ENCODE measurements at places on chromosomes 5 and 9.

DNA sequence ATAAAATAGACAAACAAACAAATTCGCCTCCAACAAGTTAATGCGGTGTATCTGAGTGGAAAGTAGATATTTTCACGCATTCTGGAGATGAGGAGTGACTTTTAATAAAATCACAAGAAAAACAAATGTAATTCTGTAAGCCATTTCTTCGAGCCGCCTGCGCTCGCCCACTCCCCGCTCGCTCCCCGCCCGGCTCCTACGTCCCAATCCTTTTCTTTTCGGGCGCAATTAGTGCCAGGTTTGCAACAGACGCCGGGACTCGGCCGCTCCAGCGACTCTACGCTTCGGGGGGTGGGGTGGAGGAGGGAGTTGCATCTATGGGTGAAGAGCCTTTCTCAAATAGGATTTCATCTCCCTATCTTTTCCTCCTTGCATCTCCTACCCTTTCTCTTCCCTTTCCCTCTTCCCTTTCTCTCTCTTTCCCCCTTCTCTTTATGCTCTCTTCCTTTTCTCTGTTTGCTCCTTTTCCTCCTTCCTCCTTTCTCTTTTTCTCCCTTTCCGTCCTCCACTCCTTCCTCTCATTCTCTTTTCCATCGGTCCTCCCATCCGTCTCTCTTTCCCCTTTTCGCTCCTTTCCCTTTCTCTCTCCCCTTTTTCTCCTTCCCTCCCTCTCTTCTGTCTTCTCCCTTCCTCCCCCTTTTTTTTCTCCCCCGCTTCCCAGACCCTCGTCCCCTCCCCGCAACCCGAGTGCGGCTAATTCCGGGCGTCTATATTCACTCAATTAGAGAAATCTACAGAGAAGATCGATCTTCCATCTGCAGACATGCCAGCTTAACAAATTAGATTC is 6.1 kb upstream of the OTP start:
- DNase-seq: no peak

DNA sequence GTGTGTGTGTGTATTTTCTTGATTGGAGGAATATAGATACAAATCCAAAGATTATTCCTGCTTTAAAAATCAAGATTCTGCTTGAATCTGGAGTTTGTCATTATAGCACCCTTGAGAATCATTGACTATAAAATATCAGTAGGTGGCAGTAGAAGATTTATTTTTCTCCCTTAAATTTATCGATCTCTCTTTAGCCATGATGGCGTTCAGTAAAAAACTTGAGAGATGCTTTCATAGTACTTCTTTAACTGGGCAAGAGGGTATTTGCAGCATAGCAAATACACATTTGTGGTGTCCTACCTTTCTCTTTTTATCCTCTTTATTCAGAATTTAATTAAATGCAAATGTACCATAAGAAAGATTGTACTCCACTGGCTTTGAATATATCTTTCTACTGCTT is 307.7 kb downstream of the ADGRV1 start:
- peak; percentile 10 for DNase-seq

GRCh38 chr9:32456564-32456963 is 69.4 kb downstream of the RIGI start:
- no peak for DNase-seq

DNA sequence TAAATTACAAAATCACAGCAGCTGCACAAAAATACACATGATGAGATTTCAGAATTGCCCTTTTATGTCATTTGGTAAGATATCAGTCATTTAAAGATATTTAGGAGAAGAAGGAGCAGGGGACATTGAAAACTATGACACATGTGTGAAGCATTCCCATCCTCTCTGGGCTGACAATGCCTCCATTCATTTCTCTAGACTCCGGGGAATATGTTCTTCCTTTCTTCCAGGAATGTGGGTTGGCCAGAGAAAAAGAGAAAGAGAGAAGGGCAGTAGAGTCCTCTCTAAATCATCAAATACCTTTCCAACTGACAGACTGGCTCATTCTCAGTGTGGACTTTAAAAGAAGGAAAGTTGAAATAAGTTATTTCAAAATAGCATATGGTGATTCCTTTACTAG is 205.6 kb upstream of the ADAMTSL1 start:
- no peak for DNase-seq

DNA sequence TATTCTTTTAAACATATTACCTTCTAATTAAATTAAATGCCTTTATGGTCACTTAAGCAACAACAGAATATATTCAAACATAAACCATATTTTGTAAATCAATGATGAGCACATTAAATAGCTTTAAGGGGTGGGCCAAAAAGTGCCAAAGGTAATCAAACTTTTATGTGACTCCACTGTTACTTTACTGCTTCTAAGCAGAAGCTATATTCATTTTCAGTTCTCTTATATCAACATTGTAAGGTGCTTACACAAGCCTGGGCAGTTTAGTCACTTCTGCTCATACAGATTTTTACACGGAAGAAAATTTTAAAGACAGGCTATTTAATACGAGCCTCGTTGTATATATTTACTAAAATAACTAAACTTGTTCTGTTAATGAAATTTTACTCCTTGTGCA is 29.9 kb downstream of the RFX3 start:
- no peak for DNase-seq

GRCh38 chr5:151825445-151825844 is 53.7 kb downstream of the G3BP1 start:
- DNase-seq: no peak

DNA sequence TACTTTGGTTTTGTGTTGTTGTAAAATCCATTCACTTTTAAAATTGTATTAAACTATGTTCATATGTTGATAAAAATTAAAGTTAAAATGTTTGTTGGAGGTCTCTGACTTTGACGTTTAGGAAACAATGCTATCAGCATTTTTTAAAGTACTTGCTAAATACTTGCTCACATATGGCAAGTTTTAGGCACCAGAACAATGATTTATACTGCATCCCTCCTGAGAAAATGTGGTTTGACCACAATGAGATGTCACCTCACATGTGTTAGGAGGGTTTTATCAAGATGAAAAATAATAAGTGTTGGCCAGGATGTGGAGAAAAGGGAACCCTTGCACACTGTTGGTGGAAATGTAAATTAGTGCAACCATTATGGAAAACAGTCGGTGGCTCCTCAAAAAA is 180.8 kb downstream of the HSD17B3 start:
- no peak for DNase-seq

- DNase-seq: no peak
Observed at GRCh38 chr5:126377424-126377823, 45.8 kb upstream of the GRAMD2B start.

GRCh38 chr5:41112486-41113455 is 41.6 kb upstream of the MROH2B start:
- no peak for DNase-seq

GRCh38 chr5:95537501-95537900 is 17.3 kb downstream of the SKIC3 start:
- no peak for DNase-seq

GRCh38 chr5:80069251-80069800 is 34.2 kb downstream of the THBS4 start:
- no peak for DNase-seq

GRCh38 chr9:128428644-128429512 is 8.2 kb downstream of the CERCAM start:
- no peak for DNase-seq

- peak; percentile 12 for DNase-seq
Observed at GRCh38 chr9:27468000-27468399, 56.1 kb upstream of the IFNK start.

- no peak for DNase-seq
Observed at GRCh38 chr5:54721116-54721515, 203.6 kb downstream of the SNX18 start.

GRCh38 chr5:152942633-152943336 is 537.7 kb upstream of the NMUR2 start:
- no peak for DNase-seq

DNA sequence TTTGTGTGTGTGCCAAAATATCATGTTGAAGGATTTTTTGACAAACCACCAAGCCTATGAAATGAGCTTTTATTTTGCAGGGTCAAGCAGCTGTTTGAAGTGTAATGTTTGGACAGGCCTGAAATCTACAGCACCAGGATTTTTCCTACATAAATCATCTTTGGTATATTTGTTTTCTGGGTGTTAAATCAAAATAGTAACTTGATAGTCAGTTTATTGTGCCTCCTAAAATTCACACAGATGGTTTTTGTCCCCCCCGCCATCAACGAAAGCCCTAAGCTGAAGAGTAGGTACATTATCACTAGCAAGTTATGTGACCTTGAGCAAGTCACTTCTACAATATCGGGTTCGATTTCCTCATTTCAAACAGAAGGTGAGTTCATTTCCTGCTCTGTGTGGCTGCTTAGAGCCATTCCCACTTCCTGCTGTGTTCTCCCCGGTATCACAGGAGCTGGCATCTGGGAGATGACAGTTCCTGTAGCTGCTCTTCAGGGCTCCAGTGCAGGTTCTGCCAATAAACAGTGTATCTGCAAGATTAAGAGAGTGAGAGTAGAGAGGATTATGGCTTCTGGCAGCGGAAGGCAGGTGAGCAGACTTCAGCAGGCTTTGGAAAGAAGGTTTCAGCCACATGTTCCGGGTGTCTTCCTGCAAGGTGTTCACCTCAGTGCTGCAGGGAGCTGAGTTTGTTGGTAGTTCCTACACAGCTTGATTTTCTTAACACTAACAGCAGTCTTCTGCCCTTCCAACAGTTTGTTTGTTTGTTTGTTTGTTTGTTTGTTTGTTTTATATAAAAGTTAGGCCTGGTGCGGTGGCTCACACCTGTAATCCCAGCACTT is 48.4 kb upstream of the GNE start:
- peak; percentile 33 for DNase-seq

DNA sequence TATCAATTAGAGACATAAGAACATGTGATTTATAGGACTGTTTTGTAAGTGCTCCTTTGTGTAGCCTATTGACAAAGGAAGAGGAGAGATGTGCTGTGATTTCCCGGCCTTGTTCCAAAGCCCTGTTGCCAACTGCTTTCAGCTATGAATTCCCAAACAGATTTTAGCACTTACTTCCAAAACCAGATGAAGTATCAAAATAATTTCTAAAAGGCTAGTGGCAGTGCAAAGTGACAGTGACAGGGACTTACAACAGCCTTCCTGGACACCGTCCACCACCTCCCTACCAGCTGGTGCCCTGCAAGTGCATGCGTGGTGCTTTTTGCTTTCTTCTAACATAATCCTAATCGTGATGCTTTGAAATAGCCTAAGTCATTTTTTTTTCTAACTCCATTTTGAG is 254.1 kb upstream of the ACTBL2 start:
- no peak for DNase-seq

DNA sequence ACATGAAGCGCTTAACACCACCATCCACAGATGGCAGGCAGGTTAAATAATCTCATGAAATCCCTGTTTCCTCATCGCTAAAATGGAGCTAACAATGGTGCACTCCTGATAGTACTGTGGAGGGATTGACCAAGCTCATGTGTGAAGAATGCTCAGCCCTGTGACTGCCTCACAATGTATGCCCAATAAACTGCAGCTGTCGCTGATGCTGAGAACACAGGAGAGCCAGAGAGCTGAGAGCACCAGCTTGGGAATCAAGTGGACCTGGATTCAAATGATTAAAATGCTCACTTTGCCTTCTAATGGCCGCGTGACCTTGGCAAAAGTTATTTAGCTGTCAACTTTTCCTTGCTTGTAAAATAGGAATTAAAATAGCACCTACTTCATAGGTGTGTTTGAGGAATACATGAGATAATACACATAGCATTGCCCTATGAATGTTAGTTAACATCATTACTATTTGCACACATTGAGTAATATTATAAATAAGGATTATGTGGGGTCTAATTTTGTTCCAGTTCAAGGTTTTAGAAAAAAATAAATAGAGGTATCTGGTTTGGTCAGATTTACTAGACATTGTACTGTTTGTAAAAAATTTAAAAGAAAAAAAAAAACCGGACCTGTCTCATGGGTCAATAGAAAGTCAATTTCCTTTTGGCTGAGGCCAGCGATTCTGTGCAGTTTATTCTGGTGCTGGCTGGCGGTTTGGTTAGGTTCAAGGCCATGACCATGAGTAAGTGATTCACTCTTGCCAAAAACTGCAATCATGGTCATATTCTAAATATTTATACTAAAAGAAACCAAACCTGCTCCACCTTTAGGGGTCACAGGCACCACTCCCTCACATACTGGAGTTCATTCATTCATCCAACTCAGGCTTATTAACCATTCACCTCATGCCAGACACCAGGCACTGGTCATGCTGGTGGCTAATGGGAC is 101.3 kb downstream of the SH3TC2 start:
- DNase-seq: no peak

GRCh38 chr5:148466236-148466580 is 82.5 kb downstream of the FBXO38 start:
- DNase-seq: no peak

DNA sequence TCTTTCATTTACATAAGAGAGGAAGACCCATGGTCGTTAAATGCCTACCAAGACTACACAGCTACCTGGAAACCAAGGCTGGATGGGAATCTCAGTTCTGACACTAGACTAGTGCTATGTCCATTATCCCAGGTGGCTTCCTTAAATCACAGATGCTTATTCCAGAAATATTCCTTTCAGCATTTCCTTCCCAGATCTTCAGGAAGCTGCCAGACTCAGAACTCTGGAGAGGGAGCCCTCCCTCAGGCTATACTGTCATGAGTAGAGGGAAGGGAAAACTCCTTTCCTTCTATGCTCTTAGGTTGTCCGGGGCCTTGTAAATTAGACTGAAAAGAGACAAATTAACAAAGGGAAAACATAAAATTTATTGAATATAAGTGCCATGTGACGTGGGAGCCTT is 20.8 kb downstream of the FREM1 start:
- no peak for DNase-seq

GRCh38 chr9:117772960-117773359 is 68.8 kb downstream of the TLR4 start:
- no peak for DNase-seq
